ENCODE measurements at places on chromosomes 2 and 18.
A peak's percentile ranks its signal among the peaks of the same experiment; 100 is the strongest.

DNA sequence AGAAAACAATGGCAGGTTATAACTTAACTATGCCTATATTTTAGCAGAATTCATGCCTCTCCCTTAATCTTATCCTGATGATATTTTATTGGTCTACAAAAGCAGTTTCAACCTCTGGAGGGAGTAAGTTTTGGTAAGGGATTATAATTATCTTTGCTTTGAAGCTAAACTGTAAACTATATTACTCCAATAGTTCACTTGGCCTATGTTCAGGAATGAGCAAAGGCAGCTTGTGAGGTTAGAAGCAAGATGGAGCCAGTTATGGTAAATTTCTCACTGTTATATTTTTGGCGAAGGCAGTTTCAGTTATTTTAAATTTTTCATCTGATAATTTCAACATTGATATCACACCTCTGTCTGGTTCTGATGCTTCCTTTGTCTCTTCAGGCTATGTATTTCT lies 192.5 kb upstream of the RGPD4 start:
- DNase-seq, result no peak

DNA sequence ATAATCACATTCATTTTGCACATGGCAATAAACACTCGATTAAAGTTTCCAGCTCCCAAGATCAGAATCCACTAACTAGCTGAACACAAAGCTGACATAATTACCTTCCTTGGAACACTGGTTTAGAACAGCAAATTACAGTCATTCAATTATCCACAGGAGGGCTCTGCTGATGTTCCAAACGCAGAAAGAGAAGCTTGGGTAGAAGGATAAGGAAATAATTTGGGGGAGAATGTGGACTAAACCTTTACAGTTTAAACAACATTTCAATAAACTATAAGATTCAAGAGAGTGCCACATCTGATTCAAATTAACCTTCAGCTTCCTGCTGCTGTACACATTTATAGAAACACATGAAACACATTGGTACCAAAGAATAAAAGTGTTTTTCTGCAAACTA lies 67.8 kb upstream of the ARL4C start:
- no peak for DNase-seq

- DNase-seq, result peak; percentile 92
Measured at GRCh38 chr18:9869715-9870430, 15.9 kb upstream of the TXNDC2 start.

DNA sequence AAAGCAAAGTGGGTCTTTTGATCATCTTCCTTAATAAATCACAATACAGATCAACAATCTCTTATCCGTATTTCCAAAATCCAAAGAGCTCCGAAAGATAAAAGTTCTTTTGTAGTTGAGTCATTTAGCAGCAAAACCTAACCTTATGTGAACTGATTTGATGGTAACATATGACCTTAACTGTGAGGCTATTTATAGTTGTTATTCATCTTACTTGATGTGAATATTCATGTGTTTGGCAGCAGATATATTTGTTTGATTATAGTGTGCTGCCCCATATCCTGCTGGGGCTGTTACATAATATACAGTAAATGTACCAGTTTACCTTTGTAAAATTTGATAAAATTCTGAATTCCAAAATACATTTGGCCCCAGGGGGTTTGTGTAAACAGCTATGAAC lies 158.5 kb downstream of the MYO3B start:
- DNase-seq, result no peak

DNA sequence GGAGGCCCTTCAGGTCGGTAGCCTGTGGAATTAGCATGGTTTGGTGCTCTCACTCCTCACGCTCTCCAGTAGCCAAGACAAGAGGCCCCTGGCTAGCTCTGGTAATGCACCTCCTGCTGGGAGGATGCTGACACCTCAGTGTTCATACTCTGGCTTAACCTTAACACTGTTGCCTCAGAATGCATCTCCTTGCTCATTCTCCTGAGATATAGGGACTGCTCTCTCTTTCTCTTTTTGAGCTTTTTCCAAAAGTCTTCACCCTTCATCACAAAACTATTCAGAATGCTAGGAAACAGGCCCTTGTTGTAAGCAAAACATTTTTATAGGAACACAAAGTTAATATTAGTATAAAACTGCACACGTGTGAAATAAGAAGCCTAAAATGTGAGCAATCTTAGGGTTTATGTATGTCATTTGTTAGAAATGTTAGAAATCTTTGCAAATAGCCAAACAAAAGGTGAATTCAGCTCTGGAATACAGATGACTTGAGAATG lies 17.3 kb upstream of the IMPA2 start:
- no peak for DNase-seq

GRCh38 chr2:232327105-232328031 lies 51.2 kb upstream of the ALPP start:
- DNase-seq, result peak; percentile 59

- no peak for DNase-seq
Measured at GRCh38 chr2:240451108-240451611, 15.7 kb downstream of the GPC1 start.

- DNase-seq, result no peak
Measured at GRCh38 chr2:229129738-229130371, 141.2 kb downstream of the PID1 start.

- DNase-seq, result no peak
Measured at GRCh38 chr2:145220496-145220895, 700.6 kb upstream of the ZEB2 start.

- peak; percentile 50 for DNase-seq
Measured at GRCh38 chr2:234368861-234369261, 128.0 kb downstream of the ARL4C start.

DNA sequence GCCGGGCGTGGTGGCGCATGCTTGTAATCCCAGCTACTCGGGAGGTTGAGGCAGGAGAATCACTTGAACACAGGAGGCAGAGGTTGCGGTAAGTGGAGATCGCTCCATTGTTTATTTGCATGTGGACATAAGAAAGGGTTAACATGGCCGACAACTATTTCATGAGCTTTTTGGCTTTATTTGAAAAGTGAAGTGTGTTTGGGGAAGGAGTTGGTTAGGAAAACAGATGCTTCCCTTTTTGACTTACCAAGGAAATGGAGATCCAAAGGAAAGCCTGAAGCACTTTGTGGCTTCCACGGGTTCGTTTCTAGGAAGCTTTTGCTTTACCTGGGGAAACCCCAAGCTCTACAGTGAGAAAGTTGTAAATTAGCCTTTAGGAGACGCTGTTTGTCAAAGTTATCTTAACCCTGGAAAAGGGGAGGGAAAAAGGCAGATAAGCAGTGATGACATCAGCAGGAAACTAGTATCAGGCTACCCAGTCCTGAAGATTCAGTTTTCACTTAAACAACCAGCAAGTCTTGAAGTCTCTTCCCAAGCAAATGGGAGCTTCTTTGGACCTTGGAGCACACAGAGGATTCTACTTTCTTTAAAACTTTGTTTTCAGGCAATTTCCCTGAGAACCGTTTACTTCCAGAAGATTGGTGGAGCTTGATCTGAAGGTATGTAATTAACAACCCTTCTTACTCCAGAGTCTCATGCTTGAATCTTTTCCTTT lies at the start of gene CASP10:
CASP10 (plus strand) TSS at position 492 of the 715 bp plus-strand sequence. CDS start 2,637 bp downstream, outside the sequence.
- DNase-seq, result peak; percentile 68

GRCh38 chr2:3189076-3189591 lies 188.5 kb downstream of the EIPR1 start:
- no peak for DNase-seq

- no peak for DNase-seq
Measured at GRCh38 chr2:88416016-88416663, 36.4 kb downstream of the FOXI3 start.

DNA sequence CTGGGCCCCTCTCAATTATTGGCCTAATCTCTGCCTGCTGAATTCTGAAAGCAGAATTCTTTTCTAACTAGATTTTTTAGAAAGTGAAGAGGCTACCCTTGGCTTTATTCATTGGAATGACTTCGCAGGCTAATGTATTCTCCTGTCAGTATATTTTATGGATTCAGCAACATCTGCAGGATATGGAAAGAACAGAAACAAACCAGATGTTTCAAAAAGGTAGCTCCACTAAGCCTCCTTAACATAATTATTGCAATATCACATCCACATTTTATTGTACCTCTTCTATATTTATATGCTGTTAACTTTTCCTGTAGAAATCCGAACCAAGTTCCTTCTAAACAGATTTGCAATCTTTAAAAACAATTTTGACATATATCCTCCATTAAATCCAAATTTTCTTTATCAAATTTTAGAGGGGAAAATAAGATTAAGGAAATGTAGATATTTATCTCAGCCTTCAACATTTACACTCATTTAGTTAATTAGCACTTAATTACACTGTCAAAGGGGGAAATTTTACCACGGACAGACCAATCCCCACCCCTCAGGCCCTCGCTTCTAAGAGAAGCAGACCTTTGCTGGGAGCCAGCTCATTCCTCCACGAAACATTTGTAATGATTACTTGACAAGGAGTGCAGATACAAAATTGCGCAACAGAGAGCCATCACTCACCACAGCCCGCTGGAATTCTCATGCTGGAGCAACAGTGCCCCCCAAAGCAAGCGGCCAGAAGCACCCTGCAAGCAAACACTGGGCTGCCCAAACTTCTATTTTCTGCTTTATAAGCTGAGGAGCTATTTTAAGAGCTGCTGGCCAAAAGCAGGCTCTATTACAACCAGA lies 253.4 kb downstream of the ETAA1 start:
- peak; percentile 88 for DNase-seq

- no peak for DNase-seq
Measured at GRCh38 chr2:39491653-39492052, 54.6 kb upstream of the MAP4K3 start.

GRCh38 chr2:12051831-12052230 lies 305.4 kb downstream of the LPIN1 start:
- DNase-seq, result peak; percentile 54

- DNase-seq, result no peak
Measured at GRCh38 chr2:31136732-31137131, 1.5 kb downstream of the GALNT14 start.

Measured in MCF 10A (cell line).